ENCODE measurements at places on chromosomes 3 and 15.

DNA sequence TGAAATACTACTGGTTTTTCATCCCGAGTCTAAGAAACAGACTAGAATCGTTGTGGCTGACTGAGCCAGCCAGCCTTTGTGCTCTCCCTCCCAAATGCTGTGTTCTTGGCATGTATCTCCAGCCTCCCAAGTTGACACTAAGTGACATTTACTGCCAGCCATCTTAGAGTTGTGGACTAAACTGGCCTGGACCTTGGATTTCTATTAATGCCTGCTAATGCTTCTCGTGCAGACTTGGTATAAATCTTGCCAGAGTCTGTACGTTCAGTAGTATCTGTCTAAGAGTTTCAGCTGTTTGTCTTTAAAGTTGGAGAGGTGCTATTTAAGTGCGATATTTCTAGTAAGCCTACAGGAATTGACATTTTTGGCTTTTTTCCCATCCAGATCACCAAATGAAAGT is 166.6 kb upstream of the BHLHE40 start:
- DNase-seq = no peak

DNA sequence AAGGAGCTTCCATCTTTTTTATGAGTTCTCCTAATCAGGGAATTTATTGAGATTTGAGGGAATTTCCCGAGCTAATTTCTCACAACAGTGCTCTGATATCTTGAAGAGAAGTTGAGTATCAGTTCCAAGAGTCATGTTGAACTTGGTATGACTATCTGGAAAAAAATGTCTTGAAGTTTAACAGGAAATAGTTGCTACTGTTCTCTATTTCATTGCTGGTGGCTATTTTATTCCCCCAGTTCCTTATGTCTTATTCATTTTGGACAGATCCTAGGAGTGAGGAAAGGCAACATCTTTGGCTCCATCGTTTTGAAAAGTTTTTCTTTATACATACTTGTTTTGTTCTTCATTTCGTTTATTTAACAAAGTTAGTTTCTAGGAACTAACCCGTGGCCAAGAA is 307.8 kb upstream of the AGTR1 start:
- peak; percentile 32 for DNase-seq

GRCh38 chr3:117433427-117433826 is 723.8 kb downstream of the TUSC7 start:
- DNase-seq = no peak

DNA sequence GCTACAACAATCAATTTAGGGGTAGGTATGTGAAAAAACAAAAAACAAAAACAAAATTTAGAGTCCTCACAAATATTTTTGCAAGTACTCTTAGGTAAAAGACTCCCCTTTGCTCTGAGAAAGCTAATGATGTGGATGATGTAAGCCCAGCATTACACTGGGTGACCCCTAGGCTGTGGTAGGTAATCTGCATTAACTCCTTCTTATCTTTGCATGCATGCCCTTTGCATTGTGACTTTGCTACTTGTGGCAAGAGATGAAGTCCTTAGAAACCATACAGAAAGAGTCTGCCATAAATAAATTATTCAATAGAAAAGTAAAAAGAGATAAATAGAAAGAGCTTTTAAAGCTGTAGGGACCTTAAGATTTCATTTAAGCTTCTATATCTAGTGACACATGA is 159.7 kb upstream of the MBNL1 start:
- no peak for DNase-seq

DNA sequence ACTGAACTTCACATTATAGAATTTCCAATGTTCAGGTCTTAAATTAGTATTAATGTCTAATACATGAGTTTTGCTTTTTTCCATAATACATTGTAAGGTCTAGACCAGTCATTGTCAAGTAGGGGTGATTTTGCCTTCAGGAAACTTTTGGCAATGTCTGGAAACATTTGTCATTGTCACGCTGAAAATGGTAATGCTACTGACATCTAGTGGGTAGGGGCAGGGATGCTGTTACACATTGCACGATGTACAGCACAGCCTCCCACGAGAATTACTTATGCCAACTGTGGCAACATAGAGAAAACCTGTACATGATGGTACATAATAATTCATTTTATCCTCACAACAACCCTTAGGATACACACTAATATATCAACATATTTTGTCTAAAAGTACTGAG is 384.1 kb downstream of the CADM2 start:
- DNase-seq = no peak

DNA sequence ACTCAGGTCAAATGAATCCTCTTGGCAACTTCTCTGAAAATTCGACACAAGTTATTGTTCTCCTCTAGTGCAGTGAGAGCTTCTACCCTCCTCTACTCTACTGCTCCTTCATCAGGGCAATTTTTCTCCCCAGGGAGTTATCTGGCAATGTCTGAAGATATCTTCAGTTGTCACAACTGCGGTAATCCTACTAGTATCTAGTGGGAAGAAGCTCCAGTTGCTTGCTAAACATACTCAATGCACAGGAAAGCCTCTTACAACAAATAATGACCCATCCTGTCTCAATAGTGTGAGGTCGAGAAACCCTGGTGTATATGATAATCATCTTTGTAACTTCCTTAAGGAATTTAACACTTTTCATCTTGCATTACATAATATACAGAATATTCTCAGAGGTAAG is 1147.6 kb downstream of the IGSF11 start:
- DNase-seq = no peak

- DNase-seq = no peak
These were observed 59.9 kb downstream of the LIPC start for GRCh38 chr15:58491499-58492202.

DNA sequence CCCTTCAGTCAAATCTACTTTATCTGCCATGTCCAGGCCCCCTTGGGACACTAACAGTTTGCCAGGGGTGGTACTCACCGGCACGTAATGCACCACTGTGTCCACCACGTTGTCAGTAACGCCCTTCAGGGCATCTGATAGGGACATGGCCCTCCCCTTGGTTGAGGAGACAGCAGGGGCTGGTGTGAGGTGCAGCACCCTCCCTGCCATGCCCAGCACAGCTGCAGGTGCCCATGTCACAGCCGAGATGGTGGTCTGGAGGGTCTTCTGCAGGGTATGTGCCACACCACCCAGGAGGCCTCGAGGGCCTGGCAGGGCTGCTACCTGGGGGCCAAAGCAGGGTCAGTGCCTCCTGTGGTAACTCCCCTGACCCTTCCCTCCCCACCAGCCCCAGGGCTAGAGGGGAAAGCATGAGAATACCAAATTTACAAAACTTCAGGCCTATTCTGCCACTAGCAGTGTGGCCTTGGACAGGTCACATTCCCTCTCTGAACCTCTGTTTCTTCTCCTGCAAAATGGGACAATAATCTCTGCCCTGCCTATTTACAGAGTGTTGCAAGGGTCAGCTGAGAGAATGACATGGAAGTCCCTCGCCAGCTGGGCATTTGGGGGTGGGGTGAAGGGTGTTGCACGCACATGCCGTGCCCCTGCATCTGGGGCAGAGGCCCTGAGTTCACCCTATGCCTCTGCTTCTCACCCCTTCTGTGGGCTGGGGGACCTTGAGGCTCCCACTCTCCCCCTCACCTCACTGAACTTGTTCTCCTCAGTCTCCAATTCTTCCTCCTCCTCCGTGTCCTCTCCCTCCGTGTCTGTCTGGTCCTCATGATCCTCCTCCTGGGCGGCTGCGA is 11.8 kb upstream of the KIF7 start:
- DNase-seq = no peak

DNA sequence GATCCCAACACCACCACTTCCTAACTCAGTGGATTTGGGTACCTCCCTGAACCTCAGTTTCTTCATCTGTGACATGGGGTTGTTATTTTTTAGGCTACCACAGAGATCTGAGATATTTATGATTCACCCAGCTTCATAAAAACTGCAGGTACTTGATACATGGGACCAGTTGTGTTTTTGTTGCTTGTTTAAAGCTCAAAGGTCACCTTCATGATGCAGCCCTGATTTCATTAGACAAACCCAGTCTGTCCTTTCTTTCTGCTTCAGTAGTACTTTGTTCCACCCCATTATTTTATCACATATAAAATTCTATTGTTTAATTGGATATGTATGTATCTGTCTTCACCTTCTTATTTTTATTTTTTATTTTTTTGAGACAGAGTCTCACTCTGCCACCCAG is 57.4 kb upstream of the C15orf61 start:
- DNase-seq = no peak

- DNase-seq = no peak
These were observed 953.1 kb upstream of the NR2F2 start for GRCh38 chr15:95377258-95377852.
